ENCODE measurements at places on chromosomes 11 and 22.

DNA sequence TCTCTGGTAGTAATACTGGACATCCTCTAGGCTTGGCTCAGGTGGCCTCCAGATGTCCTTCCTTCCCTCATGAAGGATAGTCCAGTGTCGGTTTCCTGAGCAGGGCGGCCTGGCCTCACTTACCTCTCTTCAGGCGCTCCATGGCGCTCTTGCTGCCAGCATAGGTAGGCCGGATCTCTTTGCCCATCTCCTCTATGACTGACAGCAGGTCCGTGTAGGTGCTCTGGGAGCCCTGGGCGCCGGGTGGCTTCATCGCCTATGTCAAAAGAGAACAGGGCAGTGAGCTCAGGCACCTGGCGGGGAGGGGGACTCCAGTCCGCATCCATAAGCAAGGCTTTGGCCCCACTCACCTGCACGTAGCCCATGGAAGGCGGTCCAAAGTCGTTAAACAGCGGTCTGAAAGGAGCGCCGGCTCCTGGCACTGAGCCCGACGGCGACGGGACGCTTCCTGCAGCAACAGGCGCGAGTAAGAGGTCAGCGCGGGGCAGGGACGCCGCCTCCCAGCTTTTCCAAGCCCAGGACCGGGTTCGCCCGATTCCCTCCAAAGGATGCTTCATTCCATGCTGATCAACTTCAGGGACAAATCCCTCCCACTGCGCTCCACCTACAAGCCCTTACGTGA lies 609 bp downstream of the CDK2AP2 start:
- no peak for DNase-seq

- DNase-seq: no peak
These were observed 147.4 kb upstream of the POU2AF2 start for GRCh38 chr11:111098091-111098490.

GRCh38 chr22:27314276-27314807 lies 487.2 kb downstream of the MN1 start:
- DNase-seq: no peak

DNA sequence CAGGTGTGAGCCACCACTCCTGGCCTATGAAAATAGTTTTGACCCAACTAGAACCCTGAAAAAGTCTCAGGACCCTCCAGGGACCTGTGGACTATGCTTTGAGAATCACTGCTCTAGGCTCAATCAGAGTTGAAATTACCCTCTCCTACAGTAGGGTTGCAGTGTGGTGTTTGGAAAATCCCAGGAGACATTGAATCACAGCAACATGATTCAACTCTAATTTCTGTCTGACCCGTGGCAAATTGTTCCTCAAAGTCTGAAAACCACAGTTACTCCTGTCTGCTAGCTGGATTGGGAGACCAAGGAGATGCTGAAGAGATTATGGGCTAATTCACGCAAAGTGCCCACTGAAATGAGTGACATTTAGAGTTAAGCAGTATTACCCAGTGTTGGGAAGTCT lies 5.4 kb upstream of the MTMR3 start:
- no peak for DNase-seq

DNA sequence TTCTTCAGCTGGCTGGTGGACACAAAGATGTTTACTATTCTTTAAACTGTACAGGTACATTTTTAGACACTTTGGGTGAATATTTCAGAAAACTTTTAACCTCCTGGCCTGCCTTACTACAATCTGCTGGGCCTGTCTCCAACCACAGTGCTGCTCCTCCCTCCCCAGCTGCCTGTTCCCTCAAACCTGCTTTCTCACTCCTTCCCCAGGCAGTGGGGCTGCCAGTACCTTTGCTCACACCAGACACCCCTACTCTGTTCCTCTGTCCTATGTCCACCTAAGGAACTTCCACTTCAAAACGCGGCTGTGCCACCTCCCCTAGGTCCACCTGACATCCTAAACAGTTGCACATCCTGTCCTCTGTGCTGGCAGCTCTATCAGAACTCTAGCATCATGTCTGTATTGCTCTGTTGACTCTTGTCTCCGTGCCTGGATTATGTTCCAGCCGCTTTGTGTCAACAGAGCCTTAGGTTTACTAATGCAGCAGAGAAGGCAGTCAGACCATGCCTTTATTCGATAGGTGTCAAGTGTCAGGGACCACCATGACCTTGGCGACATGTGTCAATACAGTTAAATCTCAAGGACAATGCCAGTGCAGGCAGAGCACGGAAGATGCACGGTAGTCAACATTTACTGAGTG lies 13.4 kb downstream of the ZP1 start:
- DNase-seq: no peak

- DNase-seq: peak; percentile 21
These were observed 168.5 kb downstream of the ARHGAP42 start for GRCh38 chr11:100855466-100856067.

GRCh38 chr22:39859903-39860588 lies 33.5 kb downstream of the ENTHD1 start:
- DNase-seq: no peak

- no peak for DNase-seq
These were observed 1.8 kb downstream of the DCPS start for GRCh38 chr11:126305699-126306098.
